Pons (tissue), 1 donor: ENCODE measurements at places on chromosomes 2 and 18.

DNA sequence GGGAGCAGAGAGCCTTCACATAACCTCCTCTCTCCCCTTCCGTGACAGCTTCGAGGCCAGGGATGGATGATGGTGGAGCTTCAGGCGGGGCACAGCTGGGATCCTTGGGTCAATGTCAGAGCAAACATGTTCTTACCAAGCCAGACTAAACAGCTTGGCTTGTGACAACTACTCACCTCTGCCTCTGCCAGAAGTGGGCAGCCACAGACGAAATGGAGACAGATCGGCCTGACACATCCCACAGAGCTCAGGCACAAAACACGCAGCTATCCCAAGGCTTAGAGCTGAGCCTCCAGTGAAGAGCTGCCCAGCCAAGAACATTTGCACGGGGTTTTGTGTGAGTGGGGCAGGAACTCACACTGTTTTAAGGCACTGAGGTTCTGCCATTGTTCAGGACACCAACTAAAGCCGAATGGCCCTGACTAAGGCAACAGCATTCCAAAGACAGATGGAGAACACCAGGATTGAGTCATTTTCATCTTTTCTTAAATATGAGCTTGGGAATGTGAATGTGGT lies 12.8 kb downstream of the PXDN start:
- no peak for DNase-seq

DNA sequence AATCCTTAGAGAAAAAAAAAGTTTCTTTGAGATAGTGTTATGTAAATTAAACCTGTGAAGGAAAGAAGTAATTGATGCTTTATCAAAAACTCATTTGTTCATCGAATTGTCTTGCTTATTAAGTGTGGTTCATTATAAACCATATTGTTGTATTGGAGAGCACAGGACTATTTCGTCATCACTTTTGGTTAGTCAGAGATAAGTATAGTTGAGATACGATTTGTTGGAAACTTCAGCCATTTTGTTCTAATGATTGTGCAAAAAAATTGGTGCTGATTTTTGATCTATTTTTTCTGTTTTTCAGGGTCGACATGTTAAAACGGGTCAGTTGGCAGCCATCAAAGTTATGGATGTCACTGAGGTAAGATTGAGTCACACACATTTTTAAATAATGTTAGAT lies 92.9 kb downstream of the MAP4K4 start:
- no peak for DNase-seq

DNA sequence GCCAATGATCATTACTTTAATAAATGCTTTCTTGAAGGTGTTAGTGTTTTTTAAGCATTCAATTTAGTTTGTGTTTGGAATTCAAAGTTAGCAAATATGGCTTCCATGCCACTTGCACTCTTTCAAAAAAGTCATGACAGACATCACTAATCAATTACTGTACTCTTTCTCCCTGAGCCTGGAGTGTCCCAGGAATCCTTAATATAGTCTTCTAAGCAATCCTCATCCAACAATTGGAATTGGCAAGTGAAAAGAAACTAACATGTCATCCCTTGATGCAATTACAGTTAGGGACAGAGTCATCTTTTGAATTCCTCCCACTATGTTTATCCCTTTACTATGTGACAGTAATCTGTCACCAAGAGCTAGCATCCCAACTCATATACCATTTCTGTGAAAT lies 29.7 kb upstream of the GPR55 start:
- DNase-seq, result no peak

DNA sequence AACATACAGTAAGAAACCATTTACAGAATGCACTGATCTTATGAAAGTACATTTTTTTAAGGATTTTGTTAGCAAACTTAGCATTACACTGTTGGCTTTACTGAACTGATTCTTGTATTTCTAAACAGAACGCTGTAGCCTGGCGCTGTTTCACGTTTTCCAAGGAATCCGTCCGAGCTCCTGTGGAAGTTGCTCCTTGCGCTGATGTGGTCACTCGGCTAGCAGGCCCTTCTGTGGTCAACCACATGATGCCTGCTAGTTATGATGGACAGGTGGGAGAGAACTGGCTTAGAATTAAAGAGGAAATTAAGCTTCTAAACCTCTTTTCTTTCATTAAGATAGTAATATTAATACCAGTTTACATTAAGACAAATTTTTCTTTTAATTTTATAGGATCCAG lies 76.8 kb downstream of the CEP192 start:
- no peak for DNase-seq

GRCh38 chr2:169363560-169364150 lies 1.3 kb upstream of the LRP2 start:
- DNase-seq, result peak; percentile 44

DNA sequence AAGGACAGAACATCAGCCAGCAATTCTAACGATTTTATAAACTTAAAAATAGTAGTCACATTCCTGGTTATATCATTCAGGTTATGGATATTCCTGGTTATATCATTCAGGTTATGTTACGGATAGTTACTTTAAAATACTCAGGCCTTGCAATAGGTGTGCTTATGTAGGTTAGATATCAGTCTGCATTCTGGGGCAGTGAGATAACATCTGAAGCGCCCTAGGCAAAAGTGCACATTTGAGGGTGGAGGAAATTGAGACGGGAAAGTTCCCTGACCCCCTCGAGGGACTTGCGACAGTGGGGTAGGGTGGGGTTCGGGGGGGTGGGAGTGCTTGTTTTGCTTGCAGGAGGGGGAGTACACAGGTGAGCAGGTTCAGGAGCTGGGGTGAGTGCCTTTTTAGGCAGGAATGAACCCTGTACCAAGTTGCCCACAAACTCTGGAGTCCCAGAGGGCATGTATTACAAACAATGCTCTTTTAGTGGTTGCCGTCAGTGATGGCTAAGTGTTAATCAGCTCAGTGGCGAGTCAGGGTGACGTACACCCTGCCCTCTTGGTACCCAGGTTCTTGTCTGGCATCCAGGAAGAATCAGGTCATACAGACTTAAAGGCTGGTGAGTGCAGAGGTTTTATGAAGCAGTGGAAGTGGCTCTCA lies 31.8 kb downstream of the CREG2 start:
- no peak for DNase-seq

GRCh38 chr2:100625717-100626116 lies 62.9 kb downstream of the PDCL3 start:
- no peak for DNase-seq

DNA sequence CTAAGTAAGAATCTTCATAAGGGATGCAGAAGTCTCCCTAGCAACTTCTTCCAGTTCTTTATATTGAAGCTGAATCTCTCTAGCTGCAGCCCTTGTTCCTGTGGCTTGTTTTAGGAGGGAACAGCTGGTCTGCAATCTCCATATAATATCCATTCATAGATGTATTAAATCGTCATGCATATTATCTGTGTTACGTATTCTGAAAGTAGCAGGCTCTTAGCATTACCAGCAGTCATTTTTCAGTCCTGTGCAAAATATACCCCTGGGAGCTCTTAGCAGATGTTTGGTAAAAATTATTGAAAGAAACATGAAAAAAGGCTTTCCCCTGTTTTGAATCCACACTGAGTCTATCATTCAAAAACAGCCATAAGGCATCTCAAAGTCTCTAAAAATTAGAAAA lies 385.3 kb downstream of the IRS1 start:
- DNase-seq, result no peak

DNA sequence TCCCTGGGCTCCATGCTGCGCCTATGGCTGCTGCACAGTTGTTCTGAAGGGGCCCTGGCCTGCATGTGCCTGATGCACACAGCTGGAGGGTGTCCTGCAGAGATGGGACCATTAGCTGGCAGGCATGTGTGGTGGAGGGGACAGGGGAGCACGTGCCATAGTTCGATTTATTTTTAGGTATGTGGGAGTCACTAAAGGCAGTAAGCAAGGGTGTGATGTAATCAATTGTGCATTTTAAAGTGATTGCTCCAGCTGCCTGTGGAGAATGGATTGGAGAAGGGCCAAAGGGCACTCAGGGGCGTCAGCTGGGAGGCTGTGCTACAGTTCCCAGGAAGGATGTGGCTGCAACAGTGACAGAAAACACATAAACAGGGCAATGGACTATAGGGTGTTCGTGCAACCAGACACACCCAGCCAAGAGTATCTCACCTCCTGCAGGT lies 205.1 kb downstream of the ARL4C start:
- DNase-seq, result no peak

- DNase-seq, result peak; percentile 22
These were observed 41.4 kb upstream of the EPG5 start for GRCh38 chr18:46008531-46008930.

DNA sequence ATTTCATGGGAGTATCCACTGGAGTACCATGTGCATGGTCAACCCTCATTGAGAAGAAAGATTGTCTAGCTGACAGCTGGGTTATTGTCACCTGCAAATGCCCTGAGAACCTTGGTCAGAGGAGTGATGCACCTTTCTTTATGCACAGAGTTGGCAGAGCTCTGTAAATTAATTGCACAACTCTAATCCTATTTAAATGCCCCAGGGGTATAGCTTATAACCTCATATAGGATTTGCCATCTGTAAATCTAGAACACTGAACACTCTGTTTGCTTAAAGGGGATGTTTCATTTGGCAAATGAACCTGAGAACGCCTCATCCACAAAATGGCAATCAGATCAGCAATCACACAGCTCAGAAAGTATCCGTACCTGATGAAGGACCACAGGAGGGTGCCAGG lies 71.8 kb upstream of the SP5 start:
- no peak for DNase-seq

GRCh38 chr2:128544321-128545037 lies 225.8 kb upstream of the HS6ST1 start:
- no peak for DNase-seq

DNA sequence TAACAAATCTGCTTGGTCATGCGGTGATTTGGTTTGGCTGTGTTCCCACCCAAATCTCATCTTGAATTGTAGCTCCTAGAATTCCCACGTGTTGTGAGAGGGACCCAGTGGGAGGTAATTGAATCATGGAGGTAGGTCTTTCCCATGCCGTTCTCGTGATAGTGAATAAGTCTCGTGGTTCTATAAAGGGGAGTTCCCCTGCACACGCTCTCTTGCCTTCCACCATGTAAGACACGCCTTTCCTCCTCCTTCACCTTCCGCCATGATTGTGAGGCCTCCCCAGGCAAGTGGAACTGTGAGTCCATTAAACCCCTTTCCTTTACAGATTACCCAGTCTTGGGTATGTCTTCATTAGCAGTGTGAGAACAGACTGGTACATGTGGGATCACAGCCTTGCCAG lies 36.7 kb downstream of the TRABD2A start:
- no peak for DNase-seq

DNA sequence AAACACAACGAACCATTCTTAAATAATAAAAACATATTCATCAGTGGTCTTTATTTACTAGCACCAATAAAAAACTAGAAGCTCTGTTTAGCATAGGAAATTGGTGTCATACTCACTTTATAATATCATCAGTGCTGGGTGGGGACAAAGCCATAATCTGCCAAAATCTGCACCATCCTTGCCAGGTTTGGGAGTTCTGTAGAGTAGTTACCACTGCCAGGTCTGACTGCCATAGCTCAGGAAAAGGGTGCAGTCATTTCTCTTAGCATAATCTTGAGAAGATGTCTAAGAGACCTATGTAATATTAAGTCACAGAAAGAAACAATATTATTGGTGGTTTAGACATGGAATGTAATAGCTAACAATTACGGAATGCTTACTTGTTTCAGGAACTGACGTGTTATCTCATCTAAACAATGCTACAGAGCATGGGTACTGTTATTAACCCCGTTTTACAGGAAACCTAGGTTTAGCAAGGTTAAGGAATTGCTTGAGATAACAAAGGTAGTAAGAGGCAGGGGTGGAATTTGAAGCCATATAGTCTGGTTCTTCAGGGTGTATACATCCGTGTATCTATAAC lies 1.6 kb upstream of the MARCHF7 start:
- no peak for DNase-seq

DNA sequence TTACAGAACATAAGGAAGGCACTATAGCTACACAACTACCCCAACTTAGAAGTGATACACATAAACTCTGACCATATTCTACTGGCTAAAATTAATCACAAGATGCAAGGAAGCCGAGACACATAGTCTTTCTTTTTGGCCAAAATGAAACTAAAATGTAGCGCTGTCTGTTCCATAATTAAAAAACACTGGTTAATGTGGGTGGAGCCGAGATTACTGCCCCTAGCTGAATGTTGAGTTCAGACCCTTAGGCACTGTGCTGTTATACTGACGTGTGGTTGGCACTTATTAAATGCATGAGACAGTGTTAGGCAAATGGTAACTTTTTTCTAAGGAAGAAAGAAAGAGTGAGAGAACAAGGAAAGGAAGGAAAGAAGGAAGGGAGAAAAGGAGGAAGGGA lies 254.6 kb upstream of the RND3 start:
- DNase-seq, result no peak

- DNase-seq, result no peak
These were observed 7.0 kb upstream of the PER2 start for GRCh38 chr2:238295144-238296112.

DNA sequence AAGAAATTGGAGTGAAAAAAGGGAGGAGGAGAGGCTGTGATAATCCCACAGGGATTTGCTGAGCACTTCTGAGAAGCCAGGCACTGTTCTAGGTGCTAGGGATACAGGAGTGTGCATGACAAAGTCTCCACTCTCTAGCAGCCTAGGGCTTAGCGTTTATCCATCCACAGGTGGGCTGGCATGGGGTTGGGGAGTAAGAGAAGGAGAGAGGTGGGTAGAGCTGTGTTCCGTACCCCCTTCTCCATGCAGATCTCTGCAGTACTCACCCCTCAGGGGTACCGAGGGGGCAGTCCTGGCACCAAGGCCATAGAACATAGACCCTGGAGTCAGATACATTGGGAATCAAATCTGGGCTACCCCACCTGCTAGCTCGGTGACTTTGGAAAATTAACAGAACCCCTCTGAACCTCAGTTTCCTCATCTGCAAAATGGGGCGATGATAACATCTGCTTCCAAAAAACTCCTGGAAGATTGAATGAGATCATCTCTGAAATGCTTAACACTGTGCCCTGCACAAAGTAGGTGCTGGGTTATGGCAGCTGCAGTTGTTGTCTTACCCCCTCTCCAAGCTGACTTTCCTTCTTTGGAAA lies 18.6 kb downstream of the FOSL2 start:
- DNase-seq, result no peak

- no peak for DNase-seq
These were observed 25.7 kb downstream of the MEX3C start for GRCh38 chr18:51171625-51172259.

DNA sequence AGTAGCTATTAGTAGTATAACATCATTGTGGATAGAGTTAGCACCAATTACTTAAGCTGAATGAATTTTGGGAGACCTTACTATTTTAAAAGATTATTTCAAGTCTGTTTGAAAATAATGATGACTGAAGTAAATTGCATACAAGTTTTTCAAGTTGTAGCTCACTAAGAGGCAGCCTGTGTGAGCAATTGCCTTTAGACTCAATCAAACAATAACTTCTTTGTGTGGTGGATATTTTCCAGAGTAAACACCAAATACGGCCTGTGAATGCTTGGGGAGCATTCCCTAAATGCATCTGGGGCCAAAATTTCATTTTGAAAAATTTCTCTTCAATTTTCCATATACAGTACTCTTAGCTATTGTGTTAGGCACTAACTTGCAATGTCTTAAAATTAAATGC lies 7.9 kb downstream of the SERPINB12 start:
- peak; percentile 43 for DNase-seq
